Islet precursor cell (in vitro differentiated cells): ENCODE measurements at places on chromosomes 5 and 9.
A peak's percentile ranks its signal among the peaks of the same experiment; 100 is the strongest.

GRCh38 chr9:70590315-70590677 lies 175.8 kb upstream of the KLF9 start:
- DNase-seq, result no peak

GRCh38 chr9:93288891-93289883 lies 105.2 kb downstream of the WNK2 start:
- DNase-seq, result peak; percentile 78

DNA sequence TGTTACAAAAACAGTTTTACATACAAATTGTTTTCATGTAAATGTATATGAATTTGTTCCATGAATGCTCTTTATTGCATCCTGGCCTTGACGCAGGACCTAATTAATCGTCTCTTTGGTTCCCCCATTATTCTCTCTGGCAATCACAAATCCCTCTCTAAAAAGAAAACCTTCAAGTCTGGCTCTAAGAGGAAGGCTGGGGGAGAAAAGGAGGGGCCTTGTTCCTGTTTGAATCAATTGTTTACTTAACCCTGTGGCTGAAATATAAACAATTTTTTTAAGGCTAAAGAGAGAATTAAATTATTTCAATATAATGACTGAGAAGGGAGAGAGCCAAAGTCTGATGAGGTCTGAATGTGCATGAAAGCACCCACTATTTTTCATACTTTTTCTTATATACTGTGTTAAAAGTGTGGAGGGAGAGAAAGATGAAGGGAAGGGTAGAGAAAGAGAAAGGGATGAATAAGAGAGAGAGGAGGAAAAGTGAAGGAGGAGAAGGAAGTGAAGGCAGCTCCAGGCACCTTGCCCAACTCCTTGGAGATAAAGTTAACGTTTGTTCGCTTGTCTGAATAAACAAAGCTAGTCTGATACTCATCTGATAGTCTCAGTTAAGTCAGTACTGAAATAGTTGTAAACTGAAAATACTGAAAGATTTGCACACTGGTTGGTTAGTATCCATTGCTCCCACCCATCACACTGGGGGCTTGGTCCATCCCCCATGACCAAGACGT lies 116.4 kb upstream of the SPDL1 start:
- no peak for DNase-seq

- DNase-seq, result peak; percentile 50
These were observed 88.0 kb downstream of the FNBP1 start for GRCh38 chr9:129954868-129955550.

GRCh38 chr9:35852267-35852815 lies 17.9 kb downstream of the OR13J1 start:
- DNase-seq, result peak; percentile 26

- peak; percentile 53 for DNase-seq
These were observed 38.7 kb downstream of the FTMT start for GRCh38 chr5:121890297-121890858.

GRCh38 chr9:71490810-71491209 lies 277.5 kb downstream of the CEMIP2 start:
- DNase-seq, result no peak

DNA sequence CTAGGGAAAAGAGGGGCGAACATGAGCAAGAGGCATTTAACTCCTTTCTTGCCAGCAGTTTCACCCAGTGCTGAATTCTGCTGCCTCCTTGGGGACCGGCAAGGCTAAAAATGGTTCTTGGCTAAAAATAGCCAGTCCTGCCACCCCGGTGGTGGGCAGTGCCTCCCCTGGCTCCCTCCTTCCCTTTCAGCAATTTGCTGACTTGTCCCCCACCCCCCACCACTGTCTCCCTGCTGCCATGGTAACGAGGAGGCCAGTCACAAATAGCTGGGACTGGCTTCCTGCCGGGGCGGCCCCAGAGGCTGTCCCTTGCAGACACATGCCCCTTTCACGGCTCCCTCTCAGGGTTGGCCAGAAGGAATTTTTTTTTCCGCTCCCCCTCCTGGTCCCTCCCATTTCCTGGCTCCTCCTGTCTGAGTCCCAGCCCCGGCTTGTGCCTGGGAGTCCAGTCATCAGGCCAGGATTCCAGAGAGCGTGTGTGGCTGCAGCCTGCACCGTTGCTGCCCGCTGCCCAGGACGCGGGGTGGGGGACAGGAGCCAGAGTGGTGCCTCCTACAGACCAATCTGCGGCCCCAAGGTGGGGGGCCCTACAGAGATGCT lies 130.3 kb downstream of the RGS3 start:
- DNase-seq, result peak; percentile 100

GRCh38 chr9:112726428-112726827 lies 8.5 kb upstream of the INIP start:
- no peak for DNase-seq

DNA sequence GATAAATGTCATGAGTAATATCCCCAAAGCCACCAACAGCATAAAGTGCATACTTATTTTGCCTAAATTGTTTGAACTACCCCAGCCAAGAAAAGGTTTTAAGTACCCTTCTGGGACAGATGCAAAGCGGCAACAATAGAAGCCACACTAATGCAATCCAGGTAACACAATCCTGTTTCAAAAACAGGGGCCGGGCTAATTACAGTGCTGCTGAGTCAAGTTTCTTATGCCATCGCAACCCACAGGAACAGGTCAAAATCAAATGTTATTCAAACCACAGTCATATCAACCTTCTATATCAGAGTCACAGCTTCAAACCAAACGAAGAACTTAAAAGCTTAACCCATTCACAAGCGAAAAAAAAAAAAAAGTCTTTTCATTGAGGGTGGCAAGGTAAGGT lies 28.3 kb downstream of the EBF1 start:
- no peak for DNase-seq

- DNase-seq, result no peak
These were observed 93.3 kb upstream of the ZNF366 start for GRCh38 chr5:72600391-72600981.

- DNase-seq, result peak; percentile 12
These were observed 82.6 kb upstream of the HRH2 start for GRCh38 chr5:175575301-175575700.

- no peak for DNase-seq
These were observed 377.6 kb downstream of the DNAH5 start for GRCh38 chr5:13566871-13567339.

- no peak for DNase-seq
These were observed 165.3 kb downstream of the MAN2A1 start for GRCh38 chr5:109855056-109855455.

DNA sequence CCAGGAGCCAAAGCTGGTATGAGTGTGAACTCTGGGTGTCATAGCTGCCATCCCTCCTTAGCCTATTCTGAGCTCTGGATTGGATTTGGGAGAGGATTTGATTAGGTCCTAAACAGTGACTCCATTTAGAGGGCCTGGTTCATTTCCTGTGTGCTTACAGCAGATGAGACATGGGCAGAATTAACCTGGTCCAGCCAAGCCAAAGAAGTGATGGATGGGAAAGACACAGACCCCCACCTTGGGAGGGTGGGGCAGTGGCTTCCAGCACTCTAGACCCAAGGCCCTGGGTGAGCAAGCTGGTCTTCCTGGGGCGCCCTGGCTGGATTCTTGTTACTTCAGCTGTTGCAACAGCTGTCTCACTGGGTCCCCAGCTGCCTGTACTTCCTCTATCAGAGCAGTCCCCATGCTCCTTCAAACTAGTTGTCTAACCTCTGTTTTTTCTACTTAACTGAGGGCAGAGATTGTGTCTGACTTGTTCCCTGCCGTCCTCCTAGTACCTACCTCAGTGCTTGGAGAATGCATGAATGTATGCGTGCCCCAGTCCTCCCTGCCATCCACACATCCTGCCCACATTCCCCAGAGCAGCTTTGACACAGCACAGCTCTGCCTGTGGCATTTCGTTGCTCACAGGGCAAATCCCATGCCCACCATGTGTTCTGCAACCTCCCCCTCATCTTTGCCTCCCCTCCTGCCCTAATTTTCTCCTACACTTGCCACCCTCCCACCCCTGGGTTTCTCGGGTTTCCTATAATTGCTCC lies 115.9 kb downstream of the RGS3 start:
- no peak for DNase-seq

DNA sequence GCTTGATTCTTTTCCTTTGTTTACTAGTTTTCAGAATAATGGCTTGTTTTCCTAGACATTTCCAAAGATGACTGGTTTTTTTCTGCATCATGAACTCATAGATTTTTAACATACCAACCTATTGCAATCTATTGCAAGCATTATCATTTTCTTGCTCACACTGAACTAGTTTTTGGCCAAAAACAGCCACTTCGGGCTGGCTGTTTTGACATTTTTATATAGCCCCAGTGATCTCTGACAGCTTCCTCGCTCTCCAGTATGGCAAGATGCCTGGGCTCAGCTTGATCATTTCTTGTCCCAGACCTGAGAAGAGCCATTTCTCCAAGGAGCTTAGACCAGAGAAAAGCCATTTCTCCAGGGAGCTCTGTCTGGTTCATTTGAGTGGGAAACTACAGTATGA lies 94.3 kb upstream of the MAMDC2 start:
- DNase-seq, result no peak

DNA sequence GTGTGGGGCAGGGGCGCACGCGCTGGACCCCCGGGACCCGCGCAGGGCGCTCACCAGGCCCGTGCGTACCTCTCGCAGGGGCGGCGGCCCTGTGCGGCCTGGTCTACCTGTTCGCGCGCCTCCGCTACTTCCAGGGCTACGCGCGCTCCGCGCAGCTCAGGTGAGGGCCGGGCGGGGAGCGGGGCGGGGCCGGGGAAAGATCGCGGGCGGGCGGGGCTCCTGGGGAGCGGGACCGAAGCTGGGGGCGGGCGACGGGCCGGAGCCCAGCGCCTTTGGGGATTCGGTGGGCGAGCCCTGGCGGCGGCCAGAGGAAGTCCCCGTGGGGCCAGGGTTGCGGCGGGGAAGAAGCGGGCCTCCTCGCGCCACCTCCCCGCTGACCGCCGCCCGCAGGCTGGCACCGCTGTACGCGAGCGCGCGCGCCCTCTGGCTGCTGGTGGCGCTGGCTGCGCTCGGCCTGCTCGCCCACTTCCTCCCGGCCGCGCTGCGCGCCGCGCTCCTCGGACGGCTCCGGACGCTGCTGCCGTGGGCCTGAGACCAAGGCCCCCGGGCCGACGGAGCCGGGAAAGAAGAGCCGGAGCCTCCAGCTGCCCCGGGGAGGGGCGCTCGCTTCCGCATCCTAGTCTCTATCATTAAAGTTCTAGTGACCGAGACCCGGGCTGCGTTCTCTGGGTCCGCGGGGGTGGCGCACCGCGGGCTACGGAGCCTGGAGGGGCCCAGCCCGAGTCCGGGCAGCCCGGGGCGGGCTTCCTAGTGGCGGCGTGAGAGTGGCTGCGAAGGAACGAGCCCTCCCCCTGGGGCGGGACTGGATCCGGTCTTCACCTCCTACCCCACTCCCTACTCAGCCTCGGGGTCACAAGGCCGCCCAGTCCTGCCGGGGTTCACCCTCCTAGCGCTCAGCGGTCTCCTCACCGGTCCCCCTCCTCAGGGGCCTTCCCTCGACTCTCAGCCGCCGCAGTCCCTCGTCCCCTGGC lies 2.4 kb downstream of the LTC4S start:
- peak; percentile 92 for DNase-seq

- DNase-seq, result no peak
These were observed 88.3 kb upstream of the CCDC112 start for GRCh38 chr5:115384587-115385375.

DNA sequence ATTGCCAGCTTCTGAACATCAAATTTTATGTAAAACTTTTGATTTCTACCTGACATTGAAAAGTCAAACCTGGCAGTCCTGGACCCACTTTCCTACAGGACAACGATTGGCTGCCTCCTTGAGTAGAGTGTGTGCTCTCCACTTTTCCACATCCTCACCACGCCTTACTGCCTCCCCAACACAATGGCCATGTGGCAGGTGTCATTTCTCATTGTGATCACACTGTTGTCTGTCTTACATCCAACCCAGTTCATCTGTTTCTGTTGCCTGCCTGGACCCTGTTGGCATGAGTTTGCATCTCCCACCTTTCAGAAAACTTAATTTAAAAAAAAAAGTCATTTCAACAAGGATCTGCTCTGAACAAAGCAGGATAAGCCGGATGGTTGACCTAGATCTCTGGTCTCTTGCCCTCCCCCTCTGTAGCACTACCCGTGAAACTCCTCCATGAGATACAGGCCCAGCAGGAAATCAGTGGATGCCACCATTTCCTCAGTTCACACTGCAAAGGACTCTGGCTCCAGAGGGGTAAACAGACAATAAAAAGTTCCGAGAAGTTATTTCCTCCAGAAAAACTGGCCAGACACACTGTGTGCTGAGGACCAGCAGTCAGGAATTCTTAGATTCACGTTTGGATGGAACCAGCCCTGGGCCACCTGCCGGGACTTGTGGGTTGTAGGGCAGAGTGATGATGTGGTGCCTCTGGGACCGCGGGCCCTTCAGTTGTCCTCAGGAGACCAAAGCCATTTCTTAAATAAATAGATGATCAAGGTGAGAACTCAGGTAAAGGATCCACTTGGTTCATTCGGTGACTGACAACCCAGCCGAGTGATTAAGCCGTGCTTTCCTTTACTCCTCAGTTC lies 48.6 kb downstream of the AMBP start:
- peak; percentile 41 for DNase-seq

DNA sequence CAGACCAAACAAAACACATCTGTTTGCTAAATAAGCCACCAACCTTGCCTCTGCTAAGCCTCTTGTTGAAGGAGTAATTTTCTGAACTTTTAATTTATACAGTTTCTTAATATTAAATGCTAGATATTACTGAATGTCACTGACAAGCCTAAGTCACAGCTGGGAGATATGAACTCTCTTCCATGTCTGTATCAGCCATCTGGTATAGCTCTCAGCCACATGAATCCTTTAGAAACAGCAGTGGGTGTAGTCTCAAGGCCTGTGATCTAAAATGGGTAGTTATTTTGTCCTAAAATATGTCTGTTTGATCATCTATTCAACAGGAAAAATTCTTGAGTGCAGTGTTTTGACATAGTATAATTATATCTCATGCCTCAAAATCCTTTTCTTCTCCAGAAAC lies 97.2 kb downstream of the CAMK4 start:
- DNase-seq, result no peak

GRCh38 chr5:168282120-168282519 lies 9.3 kb upstream of the WWC1 start:
- peak; percentile 63 for DNase-seq

- DNase-seq, result no peak
These were observed 21.1 kb upstream of the IL9 start for GRCh38 chr5:135916638-135917263.

DNA sequence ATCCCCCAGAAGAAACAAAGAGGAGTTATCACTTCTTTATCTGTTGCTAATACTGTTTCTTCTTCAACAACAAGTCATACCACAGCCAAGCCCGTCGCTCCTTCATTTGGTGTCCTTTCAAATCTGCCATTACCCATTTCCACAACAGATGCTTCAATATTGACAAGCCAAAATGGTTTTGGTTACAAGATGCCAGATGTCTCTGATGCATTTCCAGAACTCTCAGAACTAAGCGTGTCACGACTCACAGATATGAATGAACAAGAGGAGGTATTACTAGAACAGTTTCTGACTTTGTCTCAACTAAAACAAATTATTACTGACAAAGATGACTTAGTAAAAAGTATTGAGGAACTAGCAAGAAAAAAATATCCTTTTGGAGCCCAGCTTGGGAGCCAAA lies 16.0 kb upstream of the HAND1 start:
- DNase-seq, result no peak

DNA sequence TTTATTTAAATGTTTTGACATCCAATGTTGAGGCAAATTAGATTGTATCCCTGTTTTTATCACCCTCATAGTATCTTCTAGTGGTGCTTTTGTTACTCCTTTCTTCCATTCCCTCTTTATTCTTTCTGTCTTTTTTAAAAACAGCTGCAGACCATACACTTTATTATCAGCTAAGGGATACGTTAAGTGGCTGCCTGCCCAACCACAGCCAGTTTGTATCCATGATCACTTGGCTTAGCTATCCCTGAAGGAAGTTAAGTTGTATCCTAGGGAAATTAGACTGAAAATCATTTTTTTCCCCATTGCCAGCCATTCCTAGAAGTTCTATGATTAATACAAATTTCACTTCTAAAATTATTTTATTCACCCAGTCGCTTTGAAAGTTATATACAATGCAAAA lies 1032.7 kb downstream of the NR2F1-AS1 start:
- no peak for DNase-seq
